Effector CD8-positive, alpha-beta T cell (primary cell): ENCODE measurements at places on chromosomes 1 and 21.

DNA sequence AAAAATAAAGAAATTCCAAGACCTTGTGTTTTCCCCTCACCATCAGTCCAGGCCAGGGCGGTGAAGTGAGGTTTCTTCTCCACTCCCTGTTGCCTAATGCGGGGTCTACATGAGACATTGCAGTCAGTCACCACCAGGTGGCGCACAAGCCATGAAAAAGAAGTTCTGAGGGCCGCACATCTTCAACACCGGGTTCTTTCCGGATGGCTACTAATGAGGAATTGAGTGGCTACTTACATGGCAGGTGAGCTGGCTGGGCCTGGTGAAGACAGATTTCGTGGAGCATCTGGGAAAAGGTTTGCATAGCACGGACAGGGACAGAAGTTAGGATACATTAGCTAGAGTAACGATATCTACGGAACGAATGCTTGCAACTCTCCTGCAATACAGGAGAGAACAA lies 15.8 kb upstream of the S100A11 start:
- DNase-seq, result peak; percentile 75

DNA sequence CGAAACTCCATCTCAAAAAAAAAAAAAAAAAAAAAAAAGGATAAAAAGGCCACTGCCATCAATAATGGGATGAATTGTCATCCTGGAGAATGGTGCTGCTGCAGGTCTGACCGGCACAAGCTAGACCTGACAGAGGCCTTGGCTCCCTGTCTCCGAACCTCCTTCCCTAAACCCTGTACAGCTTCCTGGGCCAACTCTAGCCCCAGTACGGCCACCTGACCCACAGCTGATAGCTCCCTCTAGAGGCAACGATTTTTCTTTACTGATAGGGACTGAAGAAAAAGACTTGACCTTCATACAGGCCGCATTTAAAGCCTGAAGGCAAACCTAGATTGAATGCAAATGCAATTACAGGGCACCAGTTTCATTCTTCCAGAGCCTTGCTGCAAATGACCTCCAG lies 30.7 kb downstream of the NOL9 start:
- no peak for DNase-seq

GRCh38 chr1:186618401-186619170 lies 61.6 kb downstream of the PTGS2 start:
- DNase-seq, result no peak

DNA sequence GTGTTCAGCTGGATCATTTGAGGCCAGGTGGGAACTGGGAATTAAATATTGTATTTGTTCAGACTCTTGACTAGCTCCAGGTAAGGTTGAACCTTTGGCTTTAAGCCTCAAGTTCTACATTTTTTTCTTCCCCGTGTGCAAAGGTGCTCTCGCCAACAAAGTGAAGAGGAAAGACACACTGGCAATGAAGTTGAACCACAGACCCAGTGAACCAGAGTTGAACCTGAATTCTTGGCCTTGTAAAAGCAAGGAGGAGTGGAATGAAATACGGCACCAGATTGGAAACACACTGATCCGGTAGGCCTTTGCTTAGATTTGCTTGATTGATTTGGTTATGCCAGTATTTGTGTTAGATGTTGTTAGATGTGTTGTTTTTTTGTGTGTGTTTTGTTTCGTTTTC lies 25.5 kb upstream of the RCC1 start:
- DNase-seq, result no peak

- DNase-seq, result no peak
Measured at GRCh38 chr1:79694241-79694640, 687.7 kb upstream of the ADGRL4 start.

GRCh38 chr1:210755991-210756659 lies 377.8 kb downstream of the KCNH1 start:
- no peak for DNase-seq

- no peak for DNase-seq
Measured at GRCh38 chr1:181134543-181135436, 46.3 kb downstream of the IER5 start.

GRCh38 chr1:160891474-160891873 lies 6.5 kb upstream of the ITLN1 start:
- DNase-seq, result no peak
